ENCODE measurements at places on chromosomes 12 and 14.

GRCh38 chr14:102495491-102496330 lies 13.9 kb downstream of the ANKRD9 start:
- DNase-seq = no peak

GRCh38 chr12:121289962-121290361 lies 6.5 kb downstream of the CAMKK2 start:
- no peak for DNase-seq

- no peak for DNase-seq
Measured at GRCh38 chr12:22860926-22861325, 236.0 kb downstream of the ETNK1 start.

DNA sequence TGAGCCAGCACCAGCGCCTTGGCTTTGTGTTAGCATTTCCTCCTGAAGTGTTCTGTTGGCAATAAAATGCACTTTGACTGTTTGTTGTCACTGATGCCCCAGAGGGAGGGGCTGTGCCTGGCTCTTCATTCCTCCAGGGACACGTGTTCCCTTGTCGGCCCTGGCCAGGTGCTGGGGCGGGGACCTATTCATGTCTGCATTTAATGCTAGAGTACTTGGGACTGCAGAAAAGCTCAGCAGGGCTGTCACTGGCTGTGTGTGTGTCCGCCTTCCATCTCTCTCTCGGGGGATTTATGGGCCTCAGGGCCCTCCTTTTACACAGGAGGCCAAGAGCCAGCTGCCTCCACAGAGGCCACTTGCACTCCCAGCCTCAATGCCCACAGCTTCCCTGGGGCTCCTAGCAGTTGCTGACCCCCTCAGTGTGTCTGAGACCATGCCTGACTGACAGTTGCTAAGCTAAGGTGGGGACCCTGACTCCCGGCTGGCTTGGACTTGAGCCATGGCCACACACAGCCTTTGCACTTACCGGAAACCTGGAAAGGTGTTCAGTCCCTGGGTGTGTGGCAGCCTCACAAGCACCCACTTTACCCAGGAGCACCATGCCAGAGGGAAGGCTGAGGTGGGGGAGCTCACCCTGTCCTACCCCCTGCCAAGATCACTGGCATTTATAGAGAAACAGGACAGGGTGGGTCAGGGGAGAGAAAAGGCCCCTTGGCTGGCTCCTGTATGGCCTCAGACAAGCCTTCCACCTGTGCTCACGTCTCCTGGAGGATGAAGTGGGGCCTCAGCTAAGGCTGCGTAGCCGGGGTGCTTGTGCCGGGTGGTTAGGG lies 27.8 kb downstream of the HIP1R start:
- no peak for DNase-seq

GRCh38 chr14:93430315-93431035 lies at the start of gene UNC79:
TSS of gene UNC79 (plus strand) at chr14:93430939. CDS start at chr14:93431030, 91 bp downstream.
- no peak for DNase-seq

- DNase-seq = no peak
Measured at GRCh38 chr14:21191809-21192446, 36.1 kb upstream of the OR5AU1 start.

DNA sequence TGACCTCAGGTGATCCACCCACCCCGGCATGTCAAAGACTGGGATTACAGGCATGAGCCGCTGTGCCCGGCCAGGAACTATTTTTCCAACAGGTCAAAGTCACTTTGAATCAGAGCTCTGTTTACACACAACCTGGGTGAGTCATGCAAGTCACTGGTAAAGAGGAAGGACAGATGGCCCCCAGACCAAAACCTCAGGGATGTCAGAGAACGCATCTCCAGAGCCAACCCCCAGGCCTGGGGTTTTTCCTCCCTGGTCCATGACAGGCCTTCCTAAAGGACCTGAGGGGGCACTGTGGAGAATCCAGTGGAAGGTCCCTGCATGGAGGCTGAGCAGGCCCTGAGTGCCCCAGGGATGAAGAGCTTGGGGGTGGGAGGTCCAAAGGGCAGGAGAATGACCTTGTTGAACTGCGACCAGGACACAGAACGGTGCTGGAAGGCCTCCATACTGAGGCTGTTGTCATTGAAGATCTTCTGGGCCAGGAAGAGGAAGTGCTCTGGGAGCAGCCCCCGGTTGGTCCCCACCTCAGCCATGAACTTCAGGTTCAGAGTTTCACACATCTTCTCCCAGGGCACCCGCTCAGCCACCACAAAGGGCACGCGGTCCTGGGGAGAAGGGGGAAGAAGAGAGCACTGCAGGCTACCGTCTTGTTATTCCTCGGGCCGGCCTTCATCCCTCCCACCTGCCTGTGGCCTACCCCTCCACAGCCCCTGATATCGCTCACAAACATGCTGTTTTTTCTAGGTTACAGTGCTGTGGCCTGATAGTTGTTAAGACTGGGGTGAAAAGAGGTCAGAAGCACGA lies 9.1 kb downstream of the STAT6 start:
- no peak for DNase-seq

- DNase-seq = no peak
Measured at GRCh38 chr14:68797121-68797670, 4.3 kb upstream of the ZFP36L1 start.

DNA sequence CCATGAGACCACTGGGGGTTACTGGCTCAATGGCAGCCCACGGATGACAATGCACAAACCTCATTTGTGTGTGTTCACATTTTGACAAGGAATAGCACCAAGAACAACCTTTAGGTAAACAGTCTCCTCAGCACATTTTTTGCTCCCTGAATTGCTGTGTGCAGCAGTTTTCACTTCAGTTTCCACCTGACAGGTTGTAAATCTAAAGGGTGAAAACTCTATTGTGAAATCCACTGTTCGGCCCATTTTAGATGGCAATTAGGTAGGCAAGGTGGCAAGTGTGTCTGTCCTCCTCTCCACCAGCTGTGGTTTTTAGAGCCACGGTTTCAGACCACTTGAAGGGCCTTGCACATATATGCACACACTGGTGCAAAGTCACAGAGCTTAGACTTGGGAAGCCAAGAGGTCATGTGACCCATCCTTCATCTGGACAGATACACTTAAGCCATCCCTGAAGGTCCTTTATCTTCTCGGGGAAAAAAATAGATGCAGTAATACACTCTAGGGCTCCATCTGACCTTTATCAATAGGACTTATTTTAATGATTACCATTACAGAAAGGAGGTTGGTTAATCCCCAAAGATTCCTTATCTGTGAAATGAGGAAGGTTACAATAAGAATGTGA lies 23.2 kb downstream of the HAL start:
- DNase-seq = no peak

GRCh38 chr14:52307376-52307775 lies 6.7 kb upstream of the PTGER2 start:
- DNase-seq = no peak
